ENCODE measurements at places on chromosomes 5 and 9. TPM values are rescaled to one million over a fixed set of nuclear protein-coding genes. Genes with fewer than 3 reads are reported as not detected.

- no peak for DNase-seq
Measured at GRCh38 chr9:133971121-133971951, 20.8 kb downstream of the VAV2 start.

The ENTPD2 gene
- 11.3 TPM for total RNA-seq

- no peak for DNase-seq
Measured at GRCh38 chr5:157343842-157344790, 78.2 kb downstream of the CYFIP2 start.

The SOX30 gene
- not detected for total RNA-seq

- no peak for DNase-seq
Measured at GRCh38 chr9:100074989-100075388, 23.8 kb downstream of the ERP44 start.

The CEL gene
- 2.0 TPM for total RNA-seq

- DNase-seq, result no peak
Measured at GRCh38 chr5:158209219-158209908, 350.4 kb upstream of the CLINT1 start.

DNA sequence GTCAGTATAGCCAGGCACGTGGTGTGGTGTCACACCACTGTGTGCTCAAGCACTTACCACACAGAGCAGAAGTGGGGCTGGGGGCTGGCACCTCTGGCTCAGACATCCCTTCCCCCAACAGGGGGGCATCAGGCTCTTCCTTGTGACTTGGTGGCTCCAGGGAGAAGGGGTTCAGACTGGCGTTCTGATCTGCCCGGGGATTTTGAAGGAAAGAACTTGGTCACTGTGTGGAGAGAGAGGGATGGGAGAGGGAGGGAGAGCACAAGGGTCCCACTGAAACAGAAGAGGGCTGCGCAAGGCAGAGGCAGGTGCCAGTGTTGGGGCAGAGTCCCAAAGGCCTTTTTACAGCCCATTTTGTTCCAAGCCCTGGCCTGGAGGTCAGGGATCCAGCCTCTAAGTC, 109.7 kb upstream of the ALDH1B1 start:
- DNase-seq, result no peak

DNA sequence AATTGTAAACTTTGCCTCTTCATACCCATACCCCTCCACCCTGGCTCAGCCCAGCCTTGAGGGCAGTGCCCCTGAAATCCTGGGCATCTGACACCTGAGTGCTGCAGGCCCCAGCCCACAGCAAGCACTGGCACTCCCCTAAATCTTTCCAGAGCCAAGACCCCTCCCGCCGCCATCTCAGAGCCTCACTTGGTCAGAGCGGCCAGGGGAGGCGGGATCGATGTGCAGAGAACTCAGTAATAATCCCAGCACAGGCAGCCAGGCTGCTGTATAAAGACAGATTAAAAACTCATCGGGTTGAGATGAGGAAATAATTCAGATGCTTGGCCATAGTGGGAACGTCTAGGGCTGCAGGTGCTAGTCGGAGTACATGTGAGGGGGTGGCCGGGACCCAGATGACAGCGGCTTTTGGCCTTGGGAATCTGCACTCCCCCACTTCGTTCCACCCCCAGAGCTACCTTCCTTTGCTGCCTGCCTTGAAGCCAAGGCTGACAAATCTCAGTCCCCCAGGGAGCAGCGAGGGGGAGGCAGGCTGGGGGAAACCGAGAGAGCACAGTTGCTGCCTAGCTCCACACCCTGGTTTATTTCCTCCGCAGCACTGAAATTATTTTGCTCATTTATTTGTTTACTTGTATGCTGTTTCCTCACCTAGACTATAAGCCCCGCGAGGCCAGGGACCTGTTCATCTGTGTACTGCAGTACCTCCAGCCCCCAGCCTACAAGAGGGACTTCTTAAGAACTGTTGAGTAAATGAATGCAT, 19.5 kb upstream of the ARAP3 start:
- DNase-seq, result no peak

DNA sequence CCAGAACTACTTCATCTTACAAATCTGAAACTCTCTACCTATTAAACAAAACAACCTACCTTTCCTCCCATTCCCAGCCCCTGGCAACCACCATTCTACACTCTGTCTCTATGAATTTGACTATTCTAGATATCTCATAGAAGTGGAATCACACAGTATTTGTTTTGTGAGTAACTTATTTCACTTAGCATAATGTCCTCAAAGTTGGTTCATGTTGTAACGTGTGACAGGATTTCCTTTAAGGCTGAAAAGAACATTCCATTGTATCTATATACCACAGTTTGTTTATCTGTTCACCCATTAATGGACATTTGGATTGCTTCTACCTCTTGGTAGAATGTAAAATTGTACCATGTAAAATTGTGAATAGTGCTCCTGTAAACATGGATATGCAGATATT, 70.1 kb upstream of the NXNL2 start:
- DNase-seq, result no peak

The TMEM232 gene
- total RNA-seq, result 8.8 TPM

The OR1J1 gene
- not detected for total RNA-seq

DNA sequence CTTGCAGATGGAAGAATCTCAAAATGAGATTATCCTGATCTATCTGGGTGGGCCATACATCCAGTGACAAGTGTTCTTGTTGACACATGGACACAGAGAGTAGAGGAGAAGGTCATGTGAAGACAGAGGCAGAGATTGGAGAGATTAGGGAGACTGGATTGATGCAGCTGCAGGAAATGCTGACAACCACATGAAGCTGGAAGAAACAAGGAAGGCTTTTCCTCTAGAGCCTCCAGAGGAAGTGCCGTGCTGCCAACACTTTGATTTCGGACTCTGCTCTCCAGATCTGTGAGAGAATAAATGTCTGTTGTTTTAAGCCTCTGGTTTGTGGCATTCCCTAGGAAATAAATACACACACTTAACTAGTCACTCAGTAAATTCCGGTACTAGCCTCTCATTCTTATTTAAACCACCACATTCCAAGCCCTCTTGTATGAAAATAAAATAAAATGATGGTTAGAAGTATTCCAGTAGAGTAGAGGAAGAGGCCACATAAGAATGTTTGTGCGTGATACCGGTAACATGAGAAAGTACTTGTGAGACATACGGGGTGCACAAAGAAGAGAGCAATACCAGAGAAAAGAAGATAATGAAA, 110.9 kb upstream of the DMAC1 start:
- no peak for DNase-seq

DNA sequence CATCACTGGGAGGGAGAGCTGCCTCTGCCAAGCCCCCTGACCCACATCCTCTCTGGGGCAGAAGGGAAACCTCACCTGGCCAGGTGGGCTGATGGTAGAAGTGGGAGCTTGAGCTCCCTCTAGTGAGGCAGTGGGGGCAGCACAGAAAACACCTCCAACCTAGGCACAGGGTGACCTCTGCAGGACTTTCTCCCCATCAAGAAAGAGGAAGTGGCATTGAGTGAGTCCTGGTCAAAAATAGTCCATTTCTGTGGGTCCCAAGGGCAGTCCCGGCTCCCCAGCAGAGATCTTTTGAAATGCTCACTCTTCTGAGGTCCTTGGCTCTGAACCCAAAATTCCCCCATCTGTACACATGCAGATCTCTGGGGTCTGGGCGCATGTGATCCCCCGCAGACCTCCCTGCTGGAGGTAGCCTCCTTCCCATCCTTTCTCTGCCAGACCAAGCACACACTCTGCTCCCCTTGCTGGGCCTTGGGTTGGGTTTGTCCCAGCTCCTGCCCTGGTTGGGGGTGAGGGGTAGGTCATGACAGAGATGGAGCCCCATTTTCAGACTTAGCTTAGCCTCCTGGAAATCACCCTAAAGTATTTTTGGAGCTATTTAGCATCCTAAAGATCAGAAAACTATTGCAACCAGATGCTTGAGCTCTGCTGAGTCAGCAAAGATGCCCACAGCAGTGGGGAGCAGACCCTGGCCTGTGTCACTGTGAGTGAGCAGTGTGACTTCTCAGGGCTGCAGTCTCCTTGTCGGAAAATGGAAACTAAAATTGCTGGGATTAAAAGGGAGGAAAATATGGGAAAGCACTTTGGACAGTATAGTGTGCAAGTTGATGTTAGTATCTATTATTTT, 41.6 kb upstream of the LCP2 start:
- DNase-seq, result peak; percentile 49

GRCh38 chr9:74595286-74595685, 98.2 kb downstream of the RORB start:
- peak; percentile 6 for DNase-seq

The LCNL1 gene
- total RNA-seq, result not detected

DNA sequence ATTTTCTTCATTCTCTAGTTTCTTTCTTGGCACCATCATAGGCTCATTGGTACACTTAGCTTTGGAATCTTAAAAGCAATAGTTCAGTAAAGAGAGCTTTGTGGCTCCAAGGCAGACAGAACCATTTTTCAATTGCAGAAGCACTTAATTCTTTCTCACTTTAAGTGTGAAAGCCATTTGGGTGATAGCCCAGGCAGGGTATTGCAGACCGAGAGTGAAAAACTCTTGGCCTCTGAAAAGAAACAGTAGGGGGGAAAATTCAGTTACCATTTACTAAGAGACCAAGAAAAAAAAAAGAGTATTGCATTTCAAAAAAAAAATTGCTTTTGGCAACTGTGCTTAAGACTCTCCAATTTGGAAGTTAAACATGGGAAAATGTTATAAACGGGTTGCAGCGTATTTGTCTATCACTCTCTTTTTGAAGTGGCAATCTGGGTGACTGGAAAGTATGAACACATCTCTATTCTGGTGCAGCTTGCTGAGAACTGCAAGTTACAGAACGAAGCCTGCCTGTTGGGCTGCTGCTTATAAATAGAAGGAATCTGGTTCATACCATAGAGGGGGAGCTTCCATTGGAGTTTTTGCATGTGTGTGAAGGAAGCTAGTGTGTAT, 170.5 kb downstream of the TLE4 start:
- peak; percentile 79 for DNase-seq

GRCh38 chr5:116922532-116922931, 347.9 kb upstream of the SEMA6A start:
- DNase-seq, result no peak

The TAS2R1 gene
- total RNA-seq, result not detected
